ENCODE measurements at places on chromosomes 12 and 14. TPM values are rescaled to one million over a fixed set of nuclear protein-coding genes. Genes with fewer than 3 reads are reported as not detected.

GRCh38 chr12:42281844-42282243 lies 43.8 kb upstream of the YAF2 start:
- H3K27me3 ChIP-seq = no peaks in the 10 kb centered on the region
- no peaks in the 10 kb centered on the region for H3K4me1 ChIP-seq
- H3K27ac ChIP-seq = no peak overlapping the region
- no peak overlapping the region for H3K4me3 ChIP-seq
- DNase-seq = no peak

Gene NANOG
- 0.05 TPM for total RNA-seq

DNA sequence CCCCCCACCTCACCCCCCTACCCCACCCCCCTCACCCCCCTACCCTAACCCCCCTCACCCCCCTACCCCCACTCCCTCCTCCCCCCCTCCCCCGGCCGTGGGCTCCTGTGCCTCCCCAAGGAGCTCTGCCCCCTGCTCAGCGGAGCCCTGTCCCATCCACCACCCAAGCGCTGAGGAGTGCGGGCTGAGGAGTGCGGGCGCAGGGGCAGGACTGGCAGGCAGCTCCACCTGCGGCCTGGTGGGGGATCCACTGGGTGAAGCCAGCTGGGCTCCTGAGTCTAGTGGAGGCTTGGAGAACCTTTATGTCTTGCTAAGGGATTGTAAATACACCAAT lies 2.3 kb upstream of the JPH4 start:
- no peak overlapping the region for H3K27ac ChIP-seq
- H3K27me3 ChIP-seq = peaks cover 20% of the 10 kb centered on the region
- no peaks in the 10 kb centered on the region for H3K4me1 ChIP-seq
- no peak overlapping the region for H3K4me3 ChIP-seq
- no peak for DNase-seq

Gene TDG
- total RNA-seq = 12.1 TPM

- peaks cover 3% of the 10 kb centered on the region for H3K4me1 ChIP-seq
- H3K36me3 ChIP-seq = no peaks in the 10 kb centered on the region
- peak; percentile 38 for DNase-seq
- H3K4me3 ChIP-seq = peak overlapping the region; percentile 15
- no peaks in the 10 kb centered on the region for H3K27me3 ChIP-seq
- H3K27ac ChIP-seq = peak overlapping the region; percentile 60
Observed at GRCh38 chr12:69330475-69331473, 17.4 kb upstream of the LYZ start.

GRCh38 chr12:25254271-25254880 lies 3.6 kb upstream of the KRAS start:
- no peak overlapping the region for H3K27ac ChIP-seq
- peaks cover 5% of the 10 kb centered on the region for H3K4me1 ChIP-seq
- no peaks in the 10 kb centered on the region for H3K36me3 ChIP-seq
- no peak overlapping the region for H3K4me3 ChIP-seq
- no peaks in the 10 kb centered on the region for H3K27me3 ChIP-seq
- DNase-seq = no peak

- no peaks in the 10 kb centered on the region for H3K4me1 ChIP-seq
- no peaks in the 10 kb centered on the region for H3K27me3 ChIP-seq
- DNase-seq = no peak
- no peaks in the 10 kb centered on the region for H3K36me3 ChIP-seq
Observed at GRCh38 chr12:23209793-23210192, 584.8 kb downstream of the ETNK1 start.

DNA sequence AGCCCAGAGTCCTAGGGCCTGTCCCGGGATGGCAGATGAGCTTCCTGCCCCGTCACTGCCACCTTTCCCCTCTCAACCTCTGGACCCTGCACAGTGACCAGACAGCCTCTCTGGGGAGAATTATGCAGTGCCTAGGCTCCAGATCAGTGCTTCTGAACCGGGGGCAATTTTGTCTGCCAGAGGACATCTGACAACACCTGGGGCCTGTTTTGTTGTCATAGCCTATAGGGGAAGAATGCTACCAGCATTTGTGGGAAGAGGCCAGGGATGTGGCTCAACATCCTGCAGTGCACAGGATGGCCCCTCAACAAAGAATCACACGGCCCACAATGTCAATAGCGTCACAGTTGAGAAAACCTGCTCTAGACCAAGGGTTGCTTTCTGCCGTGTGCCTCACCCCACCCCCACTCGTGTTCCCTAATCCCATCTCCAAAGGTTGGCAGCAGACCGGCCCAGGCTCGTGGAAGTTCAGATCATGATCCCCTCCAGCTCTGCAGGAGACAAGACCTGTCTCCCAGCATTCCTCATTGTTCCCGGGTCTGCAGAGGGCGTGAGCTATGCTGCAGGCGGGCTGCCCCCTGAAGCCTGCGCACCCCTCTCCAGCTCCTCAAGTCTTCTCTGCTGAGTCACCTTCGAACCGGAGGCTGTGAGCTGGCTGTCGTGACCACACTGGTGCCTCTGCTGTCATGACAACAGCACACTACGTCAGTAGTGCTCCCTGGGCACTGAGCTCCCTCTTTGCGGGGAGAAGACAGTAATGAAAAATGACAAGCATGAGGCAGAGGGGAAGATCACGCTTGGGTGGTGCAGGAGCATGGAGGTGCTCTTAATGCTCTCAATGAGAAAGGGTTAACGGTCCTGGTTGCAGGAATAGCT lies 2.0 kb upstream of the GAPDH start:
- DNase-seq = no peak
- peaks cover 12% of the 10 kb centered on the region for H3K4me1 ChIP-seq
- H3K27me3 ChIP-seq = no peaks in the 10 kb centered on the region
- H3K27ac ChIP-seq = peak overlapping the region; percentile 90
- H3K4me3 ChIP-seq = no peak overlapping the region
- H3K36me3 ChIP-seq = peaks cover 11% of the 10 kb centered on the region

Gene LRFN5
- 0.50 TPM for total RNA-seq

DNA sequence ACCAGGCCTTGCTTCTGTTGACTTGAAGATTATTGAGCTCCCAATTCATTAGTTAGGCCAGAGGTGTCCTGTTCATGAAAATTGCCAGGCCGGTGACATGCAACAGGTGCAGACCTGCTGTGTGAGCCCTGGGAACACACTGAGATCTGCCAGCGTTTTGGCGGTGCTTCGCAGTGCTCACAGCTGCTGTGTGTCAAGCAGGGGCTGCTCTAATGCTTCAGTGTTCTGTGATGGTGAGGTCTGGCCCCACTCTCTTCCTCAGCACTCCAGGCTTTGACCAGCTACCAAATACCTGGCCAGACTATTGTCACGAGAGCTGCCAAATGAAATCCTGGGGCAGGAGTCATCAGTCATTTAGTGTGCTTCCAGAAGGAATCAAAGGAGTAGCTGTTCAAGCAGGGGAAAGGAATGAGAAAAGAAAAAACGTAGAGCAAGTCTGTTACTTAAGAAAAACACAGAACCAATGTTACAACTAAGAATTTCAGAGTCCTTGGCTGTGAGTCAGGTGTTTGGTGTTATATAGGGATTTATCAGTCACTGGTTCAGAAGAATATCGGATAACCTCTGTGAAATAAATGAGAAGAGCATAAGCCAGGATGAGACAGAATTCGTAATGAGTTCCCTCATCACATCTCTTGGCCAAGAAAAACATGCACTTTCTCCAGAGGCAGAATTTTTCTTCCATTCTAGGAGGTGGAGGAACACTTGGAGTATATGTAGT lies 150.8 kb downstream of the FBXL14 start:
- H3K27me3 ChIP-seq = no peaks in the 10 kb centered on the region
- H3K27ac ChIP-seq = peak overlapping the region; percentile 15
- no peak overlapping the region for H3K4me3 ChIP-seq
- H3K36me3 ChIP-seq = no peaks in the 10 kb centered on the region
- no peaks in the 10 kb centered on the region for H3K4me1 ChIP-seq

Gene NINJ2
- total RNA-seq = 17.3 TPM

Gene CLEC9A
- total RNA-seq = not detected

GRCh38 chr12:84822525-84822924 lies 90.1 kb downstream of the SLC6A15 start:
- no peak overlapping the region for H3K4me3 ChIP-seq
- no peaks in the 10 kb centered on the region for H3K27me3 ChIP-seq
- H3K4me1 ChIP-seq = no peaks in the 10 kb centered on the region
- no peaks in the 10 kb centered on the region for H3K36me3 ChIP-seq

- no peak overlapping the region for H3K4me3 ChIP-seq
- no peaks in the 10 kb centered on the region for H3K36me3 ChIP-seq
- no peak for DNase-seq
- no peak overlapping the region for H3K27ac ChIP-seq
Observed at GRCh38 chr14:23543403-23543802, 8.2 kb downstream of the ZFHX2 start.

Gene MUCL1
- not detected for total RNA-seq

DNA sequence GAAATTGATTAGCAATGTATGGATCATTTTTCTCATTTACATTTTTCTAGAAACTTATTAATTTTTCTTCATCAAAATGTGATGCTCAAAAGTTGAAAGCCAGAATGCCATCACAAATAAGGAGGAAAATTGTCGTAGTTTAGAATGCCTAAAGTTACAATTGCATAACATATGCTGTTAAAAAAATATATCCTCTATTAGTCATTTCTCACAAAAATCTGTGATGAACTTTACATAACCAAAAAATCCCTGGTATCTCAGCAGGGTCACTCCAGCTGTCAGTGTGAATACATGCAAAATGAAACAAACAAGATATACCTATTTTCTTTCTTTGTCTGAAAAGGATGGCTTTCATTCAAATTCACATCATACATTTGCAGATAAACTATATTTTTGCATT lies 358.9 kb downstream of the PAWR start:
- no peak overlapping the region for H3K4me3 ChIP-seq
- no peak overlapping the region for H3K27ac ChIP-seq
- no peaks in the 10 kb centered on the region for H3K36me3 ChIP-seq

Gene SYCP3
- total RNA-seq = not detected

All from prostate gland (tissue), 2 donors.